ENCODE measurements at places on chromosomes 6 and 20. TPM values are rescaled to one million over a fixed set of nuclear protein-coding genes. Genes with fewer than 3 reads are reported as not detected.

MLIP gene
- total RNA-seq = not detected

DNA sequence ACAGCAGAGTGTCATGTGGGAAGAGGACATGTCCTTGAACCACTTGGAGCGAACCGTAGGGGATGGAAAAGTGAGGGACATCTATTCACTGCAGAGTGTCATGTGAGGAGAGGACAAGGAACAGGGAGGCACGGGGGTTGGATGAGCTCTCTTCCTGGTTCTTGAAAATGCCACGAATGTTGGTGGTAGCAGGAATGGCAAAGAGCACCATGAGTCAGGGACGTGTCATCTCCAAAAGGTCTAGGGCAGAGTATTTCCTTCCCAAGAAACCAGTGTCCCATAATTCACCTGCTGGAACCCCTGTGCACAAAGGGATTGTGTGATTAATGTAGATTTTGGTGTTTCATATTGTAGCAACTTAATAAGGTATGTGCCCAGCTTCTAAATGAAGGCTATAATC, 136.8 kb downstream of the BFSP1 start:
- DNase-seq = no peak

WTAP gene
- 91.4 TPM for total RNA-seq

GRCh38 chr20:23396950-23397627, 24.2 kb downstream of the NAPB start:
- no peak for DNase-seq

DNA sequence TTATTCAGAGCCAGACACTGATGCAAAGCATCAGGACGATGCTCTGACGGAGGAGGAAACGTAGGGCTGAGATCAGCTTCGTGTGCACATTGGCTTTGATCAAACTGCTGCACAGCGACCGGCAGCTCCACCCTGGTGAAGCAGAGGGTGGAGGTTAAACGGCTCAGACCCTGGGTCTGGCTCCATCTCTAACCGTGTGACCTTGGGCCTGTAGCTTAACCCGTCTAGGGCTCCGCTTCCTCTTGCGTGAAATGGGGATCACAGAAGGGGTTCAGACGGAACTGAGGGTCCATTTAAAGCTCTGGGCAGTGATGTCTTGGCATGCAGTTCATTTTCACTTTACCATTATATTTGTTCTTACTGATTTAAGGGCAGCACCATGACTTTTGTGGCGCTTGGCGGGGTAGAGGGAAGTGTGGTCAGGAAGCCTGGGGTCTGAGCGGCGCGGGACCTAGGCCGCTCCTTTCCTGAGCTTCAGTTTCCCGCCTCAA, 644 bp downstream of the RBL1 start:
- no peak for DNase-seq

- no peak for DNase-seq
Observed at GRCh38 chr6:2589171-2589661, 161.5 kb downstream of the MYLK4 start.

- no peak for DNase-seq
Observed at GRCh38 chr20:46246559-46246958, 61.7 kb downstream of the CDH22 start.

DNA sequence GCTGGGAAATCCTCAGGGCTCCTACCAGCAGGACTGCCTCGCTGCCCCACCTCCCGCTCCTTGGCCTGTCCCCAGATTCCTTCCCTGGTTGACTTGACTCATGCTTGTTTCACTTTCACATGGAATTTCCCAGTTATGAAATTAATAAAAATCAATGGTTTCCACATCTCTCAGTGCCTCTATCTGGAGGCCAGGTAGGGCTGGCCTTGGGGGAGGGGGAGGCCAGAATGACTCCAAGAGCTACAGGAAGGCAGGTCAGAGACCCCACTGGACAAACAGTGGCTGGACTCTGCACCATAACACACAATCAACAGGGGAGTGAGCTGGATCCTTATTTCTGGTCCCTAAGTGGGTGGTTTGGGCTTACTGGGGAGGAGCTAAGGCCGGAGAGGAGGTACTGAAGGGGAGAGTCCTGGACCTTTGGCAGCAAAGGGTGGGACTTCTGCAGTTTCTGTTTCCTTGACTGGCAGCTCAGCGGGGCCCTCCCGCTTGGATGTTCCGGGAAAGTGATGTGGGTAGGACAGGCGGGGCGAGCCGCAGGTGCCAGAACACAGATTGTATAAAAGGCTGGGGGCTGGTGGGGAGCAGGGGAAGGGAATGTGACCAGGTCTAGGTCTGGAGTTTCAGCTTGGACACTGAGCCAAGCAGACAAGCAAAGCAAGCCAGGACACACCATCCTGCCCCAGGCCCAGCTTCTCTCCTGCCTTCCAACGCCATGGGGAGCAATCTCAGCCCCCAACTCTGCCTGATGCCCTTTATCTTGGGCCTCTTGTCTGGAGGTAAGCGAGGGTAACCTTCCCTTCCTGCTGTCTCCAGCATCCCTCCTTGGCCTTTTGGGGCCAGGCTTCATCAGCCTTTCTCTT, at the start of gene CFB:
Gene CFB (plus strand): TSS at position 589 of the 863 bp plus-strand sequence. CDS start 127 bp downstream, at position 716.
- DNase-seq = no peak

DNA sequence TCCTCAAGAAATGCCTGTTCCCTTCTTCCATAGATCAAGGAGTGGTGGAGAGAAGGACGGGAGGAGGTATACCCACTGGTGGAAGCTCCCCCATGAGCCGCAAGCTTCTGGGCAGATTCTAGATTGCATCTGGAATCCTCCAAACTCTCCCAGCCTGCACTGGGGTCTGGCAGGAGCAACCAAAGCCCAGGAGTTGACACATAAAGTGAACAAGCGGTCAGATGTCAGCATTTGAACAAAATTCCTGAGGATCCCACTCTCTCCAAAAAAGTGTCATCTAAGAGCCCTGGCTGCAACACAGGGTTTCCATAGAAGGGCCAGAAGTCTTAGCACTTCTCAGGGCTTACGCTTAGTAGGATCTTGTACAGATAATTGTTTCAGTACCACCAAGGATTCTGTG, 88.2 kb downstream of the KCNB1 start:
- DNase-seq = no peak

LY6G5C gene
- 1.6 TPM for total RNA-seq

GRCh38 chr20:35030136-35030535, 62.5 kb downstream of the TRPC4AP start:
- no peak for DNase-seq

DEFB132 gene
- not detected for total RNA-seq

DEFB118 gene
- not detected for total RNA-seq

SLC22A16 gene
- total RNA-seq = not detected

GRCh38 chr6:149917679-149918078, 5.2 kb downstream of the RAET1G start:
- DNase-seq = peak; percentile 22

EYA2 gene
- 0.08 TPM for total RNA-seq

TFAP2B gene
- total RNA-seq = not detected

KCNG1 gene
- 17.7 TPM for total RNA-seq

ZNF334 gene
- total RNA-seq = 0.11 TPM

TNNC2 gene
- not detected for total RNA-seq

DNA sequence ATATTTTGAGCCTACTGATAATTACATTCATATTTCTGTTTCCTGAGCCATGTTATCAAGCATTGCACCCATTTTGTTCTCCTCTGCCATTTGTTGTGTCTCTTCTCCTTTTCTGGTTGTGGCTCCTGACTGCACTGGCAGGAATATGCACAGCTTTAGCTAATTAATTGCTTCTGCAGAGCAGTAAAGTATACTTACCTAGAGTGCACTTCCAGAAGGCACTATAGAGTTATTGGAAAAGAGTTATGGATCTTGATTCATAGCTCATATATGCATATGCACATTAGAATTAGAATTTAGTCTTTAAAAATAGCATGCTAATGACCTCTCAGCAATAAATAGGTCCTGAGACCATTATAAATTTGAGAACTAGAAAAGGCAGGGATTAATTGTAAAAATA, 262.6 kb downstream of the NKAIN2 start:
- DNase-seq = no peak

CSE1L gene
- total RNA-seq = 123 TPM

DNA sequence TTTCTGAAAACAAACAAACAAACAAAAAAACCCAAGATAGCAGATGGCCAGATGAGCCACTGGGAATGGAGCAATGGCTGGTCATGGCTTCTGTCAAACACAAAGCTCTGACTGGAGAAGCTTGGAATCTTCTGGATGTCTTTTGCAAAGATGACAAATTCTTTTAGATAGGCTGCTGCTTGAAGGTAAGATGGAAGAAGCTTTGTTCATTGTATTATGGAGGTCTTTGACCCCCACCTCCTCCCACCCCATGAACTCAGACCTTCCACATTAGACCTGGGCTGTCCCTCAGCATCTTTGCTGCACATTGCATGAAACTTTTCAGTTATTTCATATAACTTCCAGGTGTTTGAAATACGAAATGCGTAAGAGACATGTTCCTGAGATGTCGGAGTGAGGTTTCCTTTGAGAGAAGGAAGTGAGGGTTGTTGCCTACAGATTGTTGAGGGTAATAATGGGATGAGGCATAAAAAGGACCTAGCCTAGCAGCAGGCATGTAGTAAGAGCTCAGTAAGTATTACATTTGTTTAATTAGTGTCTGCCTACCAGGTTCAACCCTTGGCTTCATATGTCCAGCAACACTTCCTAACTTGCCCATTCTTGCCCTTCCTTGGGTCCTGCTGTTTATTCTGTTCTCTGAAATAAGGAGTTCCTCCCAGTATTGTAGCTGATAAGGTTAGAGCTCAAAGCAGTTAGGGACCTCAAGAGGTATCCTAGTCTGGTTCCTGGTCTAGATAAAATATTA, 51.4 kb upstream of the IER3 start:
- no peak for DNase-seq

SNX14 gene
- 96.7 TPM for total RNA-seq

PRKN gene
- total RNA-seq = not detected

KHDRBS2 gene
- total RNA-seq = not detected

TCP11 gene
- total RNA-seq = 1.6 TPM

GRCh38 chr6:165659945-165660856, 2.8 kb downstream of the PDE10A start:
- DNase-seq = no peak

- DNase-seq = peak; percentile 73
Observed at GRCh38 chr20:47956268-47956995, 171.2 kb upstream of the SULF2 start.

GRCh38 chr6:131831392-131831791, 23.6 kb downstream of the ENPP1 start:
- DNase-seq = peak; percentile 64

DNA sequence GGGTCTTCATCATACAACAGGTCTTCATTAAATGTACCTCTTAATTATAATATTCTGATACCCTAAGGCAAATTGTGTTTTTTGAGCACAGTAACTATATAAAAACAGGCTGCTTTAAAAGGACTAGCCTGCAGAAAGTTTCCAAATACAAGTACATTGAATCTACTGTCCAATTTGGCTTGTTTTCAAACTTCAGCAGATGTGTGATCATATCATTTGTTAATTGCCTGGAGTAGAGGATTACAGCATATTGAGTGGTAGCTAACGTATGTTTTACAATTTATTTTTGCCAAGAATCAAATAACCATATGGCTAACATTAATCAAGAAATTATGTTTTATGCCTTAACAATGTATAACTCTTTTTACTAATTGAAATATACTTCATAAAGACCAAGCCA, 12.6 kb downstream of the TINAG start:
- no peak for DNase-seq

- DNase-seq = no peak
Observed at GRCh38 chr6:89789980-89790379, 29.6 kb downstream of the MDN1 start.

- DNase-seq = no peak
Observed at GRCh38 chr20:16113736-16114135, 459.5 kb downstream of the KIF16B start.

GRCh38 chr6:57324538-57324937, 7.1 kb downstream of the PRIM2 start:
- no peak for DNase-seq

HLA-DMB gene
- not detected for total RNA-seq

SERAC1 gene
- 8.5 TPM for total RNA-seq

DNA sequence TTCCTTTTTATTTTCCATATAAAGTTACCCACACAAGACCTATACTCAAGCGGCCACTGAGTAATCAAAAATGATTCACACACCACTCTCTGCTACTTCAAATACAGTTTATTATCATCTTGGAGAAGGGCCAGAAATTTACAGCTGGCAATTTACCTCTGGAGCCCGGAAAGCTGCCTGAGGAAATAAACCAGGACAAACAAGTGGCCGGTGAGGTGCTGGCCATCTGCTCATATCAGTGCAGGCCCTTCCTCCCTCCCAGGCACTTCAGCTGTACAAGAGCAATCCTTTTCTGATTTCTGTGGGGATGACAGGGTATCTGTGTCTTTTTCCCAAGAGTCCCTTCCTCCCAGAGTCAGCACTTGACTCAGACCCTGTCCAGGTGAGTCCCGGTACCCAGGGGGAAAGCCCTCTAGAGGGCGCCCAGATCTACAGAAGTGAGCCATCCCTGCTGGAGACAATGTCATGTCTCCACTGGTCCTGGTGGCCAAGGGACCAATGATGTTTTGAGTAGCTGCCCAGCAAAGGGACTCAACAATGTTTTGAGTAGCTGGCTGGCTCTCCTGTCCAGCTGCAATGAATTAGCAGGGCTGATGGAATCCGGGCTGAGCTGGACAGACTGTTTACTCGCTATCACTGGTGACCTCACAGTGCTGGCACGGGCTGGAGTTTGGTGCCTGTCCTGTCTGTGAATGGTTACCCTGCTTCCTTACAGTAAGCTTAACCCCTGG, 23.6 kb downstream of the LRP11 start:
- peak; percentile 93 for DNase-seq

DNA sequence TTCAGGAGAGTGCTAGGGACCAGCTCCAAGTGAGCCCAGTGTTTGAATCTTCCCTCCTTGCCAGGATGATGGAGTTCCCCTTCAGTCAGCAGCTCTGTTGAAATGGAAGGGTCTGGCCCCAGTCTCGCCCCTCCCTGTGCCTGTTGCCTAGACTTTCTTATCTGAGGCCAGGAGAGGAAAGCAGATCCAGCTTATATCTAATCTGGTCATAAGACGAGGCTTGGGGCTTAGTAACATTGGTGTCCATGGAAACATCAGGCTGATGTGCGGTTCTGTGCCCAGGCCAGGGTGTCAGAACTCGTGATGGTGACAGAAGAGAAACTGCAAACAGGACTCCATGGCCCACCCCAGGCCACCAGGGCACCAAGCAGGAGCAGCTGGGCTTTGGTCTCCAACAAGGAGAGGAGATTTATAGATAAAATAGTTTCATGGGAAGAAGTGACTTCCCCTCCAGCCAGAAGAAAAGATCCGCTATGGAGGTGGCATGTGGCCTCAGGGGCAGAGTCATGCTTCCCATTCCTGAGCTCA, 9.8 kb downstream of the MAS1L start:
- DNase-seq = no peak

All from SJSA1 (cell line).